Esophagus muscularis mucosa (tissue), 4 donors: ENCODE measurements at places on chromosomes 2 and 18. TPM values are rescaled to one million over a fixed set of nuclear protein-coding genes. Genes with fewer than 3 reads are reported as not detected.

Gene HTR2B
- total RNA-seq: 16.8 TPM

Gene M1AP
- 0.42 TPM for total RNA-seq

Gene NBEAL1
- 22.7 TPM for total RNA-seq

Gene RPL37A
- total RNA-seq: 1,497 TPM

- no peak for DNase-seq
Observed at GRCh38 chr2:184256611-184257010, 341.7 kb upstream of the ZNF804A start.

DNA sequence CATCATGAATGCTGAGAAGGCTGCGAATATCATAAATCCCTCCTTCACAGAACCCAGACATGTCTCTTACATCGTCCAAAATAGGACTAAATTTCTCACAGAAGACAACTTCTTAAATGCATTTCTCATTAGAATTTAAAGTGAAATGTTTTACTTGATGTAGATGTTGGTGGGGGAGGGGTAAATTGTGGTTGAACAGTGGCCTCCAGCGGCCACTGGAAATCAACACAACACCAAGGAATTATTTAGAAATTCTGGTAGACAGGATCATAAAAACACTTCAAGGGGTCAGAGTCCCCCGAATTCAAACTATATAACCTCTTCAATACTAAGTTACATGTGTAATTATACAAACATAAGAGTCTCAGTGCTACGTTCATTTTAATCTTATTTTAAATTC lies 135.9 kb downstream of the ABCA12 start:
- DNase-seq: no peak

- DNase-seq: no peak
Observed at GRCh38 chr2:191691016-191691735, 13.2 kb downstream of the NABP1 start.
